Colonic mucosa (tissue), 4 donors: ENCODE measurements at places on chromosomes 11 and 22. TPM values are rescaled to one million over a fixed set of nuclear protein-coding genes. Genes with fewer than 3 reads are reported as not detected.

Gene PHF21B
- not detected for total RNA-seq

Gene GTF2H1
- 23.5 TPM for total RNA-seq

Gene ARSA
- 61.0 TPM for total RNA-seq

Gene MB
- 8.8 TPM for total RNA-seq

Gene APOA5
- total RNA-seq = 0.20 TPM

Gene BDNF
- 0.10 TPM for total RNA-seq

Gene ACR
- 0.77 TPM for total RNA-seq

Gene CCDC134
- 18.8 TPM for total RNA-seq

Gene CREB3L1
- total RNA-seq = 143 TPM

Gene MGAT3
- 8.9 TPM for total RNA-seq
